ENCODE measurements at places on chromosomes 12 and 14.

- no peak for DNase-seq
These were observed 38.6 kb downstream of the DGLUCY start for GRCh38 chr14:91152499-91152898.

DNA sequence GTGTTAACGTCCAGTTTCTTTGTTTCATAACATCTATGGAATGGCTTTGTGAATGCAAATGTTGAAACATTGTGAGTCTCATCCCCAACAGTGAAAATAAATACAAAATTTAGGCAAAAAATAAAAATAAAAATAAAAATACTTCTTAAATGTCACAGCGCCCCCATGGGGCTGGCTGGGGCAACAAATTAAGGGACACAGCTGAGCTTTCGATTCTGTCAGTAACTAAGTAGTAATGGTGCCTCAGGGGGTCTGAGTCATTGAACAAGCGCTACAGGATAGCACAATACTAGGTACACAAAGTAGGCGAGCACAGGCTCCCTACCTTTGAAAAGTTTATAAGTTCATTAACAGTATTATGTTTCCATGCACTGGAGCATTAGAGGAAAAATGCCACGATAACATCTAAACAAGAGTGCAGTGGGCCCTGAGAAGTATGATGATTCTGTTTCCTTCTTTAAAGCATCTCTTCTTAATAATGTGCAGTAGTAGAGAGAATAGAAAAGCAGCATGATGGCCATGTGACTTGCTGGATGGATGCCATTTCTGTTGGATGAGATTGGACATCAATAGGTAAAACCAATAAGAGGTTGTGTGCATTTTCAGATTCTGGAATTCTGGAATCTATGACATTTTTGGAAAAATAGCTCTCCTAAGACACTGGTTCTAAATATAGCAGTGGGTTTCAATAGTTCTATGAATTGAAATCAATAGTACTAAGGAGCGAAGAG is 667.2 kb downstream of the DIO2 start:
- DNase-seq, result no peak

- no peak for DNase-seq
These were observed 291.9 kb downstream of the FUT8 start for GRCh38 chr14:65704437-65704836.

- DNase-seq, result no peak
These were observed 98.7 kb downstream of the DDHD1 start for GRCh38 chr14:53054457-53054856.

DNA sequence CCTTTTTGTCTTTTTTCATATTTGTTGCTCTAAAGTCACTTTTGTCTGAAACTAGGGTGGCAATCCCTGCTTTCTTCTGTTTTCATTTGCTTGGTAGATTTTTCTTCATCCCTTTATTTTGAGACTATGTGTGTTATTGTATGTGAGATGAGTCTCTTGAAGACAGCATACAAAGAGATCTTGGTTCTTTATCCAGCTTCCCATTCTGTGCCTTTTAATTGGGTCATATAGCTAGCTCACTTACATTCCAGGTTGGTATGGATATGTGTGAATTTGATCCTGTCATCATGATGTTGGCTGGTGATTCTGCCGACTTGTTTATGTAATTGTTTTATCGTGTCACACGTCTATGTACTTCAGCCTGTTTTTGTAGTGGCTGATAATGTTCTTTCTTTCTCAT is 267.7 kb upstream of the MGAT4C start:
- DNase-seq, result no peak

- DNase-seq, result peak; percentile 34
These were observed 214.7 kb upstream of the RTL1 start for GRCh38 chr14:101118233-101118632.

GRCh38 chr14:99146616-99147365 is 125.2 kb downstream of the BCL11B start:
- DNase-seq, result no peak

DNA sequence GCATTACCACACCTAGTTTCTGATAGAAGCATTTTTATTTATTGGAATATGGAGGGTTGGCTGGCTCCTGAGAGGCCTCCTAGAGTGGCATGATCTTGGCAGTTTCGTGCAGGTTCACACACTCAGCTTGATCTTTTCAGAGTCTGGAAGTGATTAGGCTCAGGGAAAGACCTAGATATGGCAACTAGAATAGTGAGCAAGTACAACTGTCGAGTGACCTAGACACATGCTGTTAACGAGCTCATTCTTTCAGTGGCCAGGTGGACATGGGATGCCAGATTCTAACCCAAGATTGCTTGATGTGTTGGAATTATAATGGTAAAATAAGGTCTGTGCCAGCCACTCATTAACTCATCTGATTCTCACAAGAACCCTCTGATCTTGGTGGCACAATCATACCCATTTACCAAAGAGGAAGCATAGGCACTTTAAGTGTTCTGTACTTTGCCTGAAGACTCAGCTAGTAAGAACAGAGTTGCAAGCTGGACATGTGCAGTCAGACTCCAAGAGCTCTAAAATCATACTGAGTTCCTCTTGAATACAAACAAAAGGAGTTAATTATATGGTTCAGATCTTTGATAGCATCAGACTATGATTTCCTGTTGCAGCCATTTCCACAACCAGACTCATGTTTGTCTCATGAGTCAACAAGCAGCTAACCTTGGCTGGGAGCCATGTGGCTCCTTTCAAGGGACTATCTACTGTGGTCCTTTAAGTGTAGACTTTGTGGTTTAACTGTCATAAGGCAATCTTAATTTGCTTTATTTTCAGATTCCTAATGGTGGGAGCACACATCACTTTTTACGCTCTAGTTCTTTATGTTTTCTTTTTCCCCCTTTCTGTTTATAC is 144.2 kb downstream of the PLEKHA5 start:
- no peak for DNase-seq

DNA sequence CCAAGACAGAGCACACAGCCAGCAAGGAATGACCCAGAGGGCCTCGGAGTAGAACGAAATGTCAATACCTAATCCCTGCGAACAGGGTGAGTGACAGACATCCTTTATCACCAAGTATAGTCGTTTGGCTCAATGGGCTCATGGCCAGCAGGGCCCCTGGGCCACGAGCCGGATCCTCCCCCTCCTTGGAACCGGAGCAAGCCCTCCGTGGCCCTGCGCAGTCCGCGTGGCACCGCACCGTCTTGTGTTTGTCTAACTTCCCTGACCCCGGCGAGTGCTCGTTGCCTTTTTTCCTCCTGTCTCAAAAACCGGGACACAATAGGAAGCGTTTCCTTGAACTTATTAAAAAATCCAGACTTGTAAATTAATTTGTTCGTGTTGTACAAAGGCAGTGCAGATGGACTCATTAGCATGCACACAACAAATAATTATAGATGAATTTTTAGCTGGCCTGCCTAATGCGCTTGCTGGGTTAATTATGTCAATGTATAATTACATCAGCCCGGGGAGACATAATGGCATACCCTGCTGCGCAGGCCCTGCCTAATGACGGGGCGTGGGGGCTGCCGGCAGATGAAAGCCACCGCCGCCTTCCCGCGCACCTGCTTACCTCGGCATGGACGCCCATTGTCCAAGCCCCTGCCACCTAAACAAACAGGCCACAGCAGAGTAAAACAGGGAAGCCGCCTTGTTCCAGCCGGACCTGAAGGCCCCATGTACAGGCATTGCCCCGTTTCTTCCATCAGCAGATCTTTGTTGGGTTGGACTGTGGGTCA is 81.6 kb downstream of the PHETA1 start:
- DNase-seq, result no peak

DNA sequence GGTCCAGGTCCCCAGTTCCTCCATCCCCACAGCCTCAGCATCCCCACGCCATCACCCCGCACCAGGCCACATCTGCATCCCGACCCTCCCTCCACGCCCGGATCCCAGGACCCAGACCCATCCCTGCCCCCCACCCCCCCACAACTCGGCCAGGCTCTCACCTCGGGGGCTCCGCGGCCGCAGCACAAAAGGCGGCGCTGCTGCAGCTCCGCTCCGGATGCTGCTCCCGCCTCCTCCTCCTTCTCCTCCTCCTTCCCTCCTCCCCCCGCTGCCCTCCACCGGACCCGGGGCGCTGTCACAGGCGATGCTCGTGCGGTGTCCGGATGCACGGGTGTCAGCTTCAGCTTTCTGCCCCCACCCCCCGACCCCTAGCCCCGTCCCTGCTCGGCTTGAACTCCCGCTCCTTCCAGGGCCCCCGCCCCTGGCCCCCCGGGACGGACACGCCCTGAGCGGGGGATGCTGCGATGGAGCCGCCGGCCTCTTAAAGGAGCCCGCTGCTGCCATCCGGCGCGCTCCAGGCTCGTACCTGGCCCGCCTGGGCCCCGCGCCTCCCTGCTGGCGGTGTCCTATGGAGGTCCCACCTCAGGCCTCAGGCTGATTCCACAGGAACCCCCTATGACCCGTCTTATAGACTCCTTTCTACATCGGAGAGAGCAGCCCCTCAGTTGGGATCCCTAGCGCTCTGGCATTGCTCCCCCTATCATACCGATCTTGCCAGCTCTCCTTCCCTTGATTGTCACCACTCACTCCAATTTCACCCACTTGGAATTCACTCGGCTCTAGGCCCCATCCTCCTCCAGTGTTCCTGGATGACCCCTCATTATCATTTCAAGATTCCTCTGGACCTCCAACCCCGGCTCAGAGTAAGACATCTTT is at the start of gene MAP3K12:
Gene MAP3K12 (minus strand): TSS at position 193 of the 876 bp plus-strand sequence. CDS start 12,067 bp downstream, outside the sequence.
- no peak for DNase-seq

- DNase-seq, result no peak
These were observed 51.5 kb upstream of the RASSF3 start for GRCh38 chr12:64558754-64559153.

DNA sequence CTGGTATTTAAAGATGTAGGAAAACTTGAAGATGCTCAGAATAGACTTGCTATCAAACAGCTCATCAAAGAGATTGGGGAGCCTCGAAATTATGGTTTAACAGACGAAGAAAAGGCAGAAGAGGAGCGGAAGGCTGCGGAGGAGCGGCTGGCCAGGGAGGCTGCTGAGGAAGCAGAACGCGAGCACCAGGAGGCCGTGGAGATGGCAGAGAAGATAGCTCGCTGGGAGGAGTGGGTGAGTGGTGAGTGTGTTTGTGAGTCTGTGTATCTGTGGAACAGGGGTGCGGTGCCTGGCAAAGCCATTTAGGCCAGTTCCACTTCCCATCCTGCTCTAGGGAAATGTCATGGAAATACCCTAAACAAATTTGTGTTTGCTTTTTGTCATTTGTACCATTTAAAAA is 19.2 kb upstream of the PAPOLA start:
- DNase-seq, result no peak

DNA sequence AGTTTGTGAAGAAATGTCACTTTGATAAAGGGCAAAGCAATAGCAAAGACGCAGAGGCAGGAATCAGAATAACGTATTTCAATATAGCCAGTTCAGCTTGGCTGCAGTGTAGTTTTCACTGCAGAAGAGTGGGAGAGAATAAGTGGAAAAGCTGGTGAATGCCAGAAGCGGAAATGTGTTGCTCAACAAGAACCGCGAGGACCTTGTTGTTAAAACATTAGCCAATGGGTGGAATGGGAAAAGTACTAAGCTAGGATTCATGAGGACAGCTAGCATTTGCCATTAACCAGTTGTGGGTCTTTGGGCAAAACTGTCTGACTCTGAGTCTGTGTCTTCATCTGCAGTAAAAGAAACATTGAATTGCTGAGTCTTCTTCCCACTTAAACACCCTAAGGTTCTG is 292.9 kb upstream of the GRIP1 start:
- no peak for DNase-seq

DNA sequence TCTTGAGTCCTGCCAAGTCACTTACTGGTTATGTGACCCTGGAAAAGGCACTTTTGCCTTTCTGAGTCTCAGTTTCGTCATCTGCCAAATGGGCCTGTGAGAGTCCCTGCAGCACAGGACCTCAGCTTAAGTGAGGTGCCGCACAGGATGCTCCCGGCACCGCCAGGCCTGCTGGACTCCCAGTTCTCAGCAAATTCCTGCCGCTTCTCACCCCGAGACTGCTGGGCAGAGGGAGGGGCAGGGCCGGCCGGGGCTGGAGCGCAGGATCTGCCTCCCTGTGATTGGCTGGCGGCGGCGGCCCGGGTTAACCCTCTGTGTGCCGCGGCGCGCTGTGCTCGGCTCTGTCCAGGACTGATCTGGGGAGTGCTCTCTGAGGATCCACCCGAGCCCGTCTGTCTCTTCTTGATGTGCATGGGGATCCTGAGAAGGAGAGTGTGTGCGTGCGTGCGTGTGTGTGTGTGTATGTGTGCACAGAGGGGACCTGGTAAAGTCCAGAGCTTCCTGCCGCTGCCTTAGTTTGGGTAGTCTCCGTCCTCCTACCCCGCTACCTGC is 8.6 kb downstream of the SETD1B start:
- DNase-seq, result no peak

GRCh38 chr12:103278329-103278728 is 217.4 kb downstream of the C12orf42 start:
- no peak for DNase-seq

DNA sequence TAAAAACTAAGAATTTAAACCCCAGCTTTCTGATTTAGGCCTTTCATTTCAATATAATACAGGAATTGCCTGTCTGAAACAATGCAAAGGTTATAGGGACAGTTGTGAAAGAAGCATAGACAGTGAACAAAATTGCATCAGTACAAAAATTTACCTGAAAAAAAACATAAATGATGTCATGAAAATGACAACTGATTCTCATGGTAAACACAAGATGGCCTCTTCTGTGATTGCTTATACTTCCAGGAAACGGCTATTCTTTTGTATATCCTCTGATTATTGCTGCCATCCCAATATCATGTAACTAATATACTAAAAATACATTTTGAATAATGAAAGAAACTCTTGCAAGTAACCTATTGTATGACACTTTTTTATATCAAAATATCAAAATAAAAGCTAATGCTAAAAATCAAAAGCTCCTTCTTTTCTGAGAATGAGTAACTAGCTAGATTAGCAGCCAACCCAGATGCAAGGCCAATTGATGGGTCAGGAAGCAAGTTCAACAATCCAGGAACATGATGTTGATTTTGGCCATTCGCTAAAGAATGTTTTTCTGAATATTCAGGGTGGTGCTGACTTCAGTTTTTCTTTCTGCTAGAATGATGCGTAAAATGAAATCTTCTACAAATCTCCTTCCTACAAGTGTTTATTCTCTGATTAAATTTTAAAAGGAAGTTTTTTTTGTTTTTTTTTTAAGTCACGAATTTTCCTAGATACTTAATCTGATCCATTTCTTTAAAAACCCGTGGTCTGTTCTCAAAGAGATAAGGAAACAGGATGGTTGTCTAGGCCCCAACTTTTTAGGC is 83.6 kb downstream of the ALX1 start:
- no peak for DNase-seq
